GF-D8 (cell line): ENCODE measurements at places on chromosomes 12 and 14.

DNA sequence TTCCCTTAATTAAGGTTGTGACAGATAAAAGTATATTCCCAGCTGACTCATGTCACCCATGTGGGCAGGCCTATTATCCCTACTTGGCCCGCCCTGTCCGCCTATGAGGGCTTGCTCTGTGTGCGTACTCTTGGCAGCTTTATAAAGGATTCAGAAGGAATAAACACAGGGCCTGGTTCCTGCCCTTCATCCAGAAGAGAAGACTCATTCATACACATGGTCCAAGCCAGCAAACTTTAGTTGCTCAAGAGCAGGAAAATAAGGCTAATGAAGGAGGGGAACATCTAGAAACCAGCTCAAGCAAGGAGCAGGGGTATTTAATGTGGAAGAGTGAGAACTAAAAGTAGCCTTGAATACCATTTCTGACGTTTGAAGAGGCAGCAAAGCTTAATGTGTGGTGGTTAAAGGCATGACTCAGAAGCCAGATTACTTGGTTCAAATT, 141.9 kb downstream of the CRADD start:
- DNase-seq, result no peak

DNA sequence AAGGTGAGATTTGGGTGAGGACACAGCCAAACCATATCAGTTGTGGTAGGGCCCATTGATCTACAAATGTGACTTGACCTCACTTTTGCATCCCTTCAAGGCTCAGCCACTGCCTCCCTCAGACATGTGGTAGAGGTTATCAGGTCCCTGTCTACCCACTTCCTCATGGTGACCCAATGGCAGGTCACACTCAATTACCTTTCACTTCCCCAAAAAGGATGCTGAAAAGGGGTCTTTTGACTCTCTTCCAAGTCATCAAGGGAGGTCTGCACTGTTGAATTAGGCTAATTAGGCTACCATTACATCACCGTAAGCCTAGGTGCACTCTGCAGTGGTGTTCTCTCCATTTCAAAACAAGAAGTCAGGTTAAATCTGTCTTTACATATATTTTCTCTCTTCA, 22.6 kb upstream of the DRAM1 start:
- DNase-seq, result peak; percentile 44

- DNase-seq, result no peak
Observed at GRCh38 chr12:63294327-63294632, 143.3 kb upstream of the AVPR1A start.

DNA sequence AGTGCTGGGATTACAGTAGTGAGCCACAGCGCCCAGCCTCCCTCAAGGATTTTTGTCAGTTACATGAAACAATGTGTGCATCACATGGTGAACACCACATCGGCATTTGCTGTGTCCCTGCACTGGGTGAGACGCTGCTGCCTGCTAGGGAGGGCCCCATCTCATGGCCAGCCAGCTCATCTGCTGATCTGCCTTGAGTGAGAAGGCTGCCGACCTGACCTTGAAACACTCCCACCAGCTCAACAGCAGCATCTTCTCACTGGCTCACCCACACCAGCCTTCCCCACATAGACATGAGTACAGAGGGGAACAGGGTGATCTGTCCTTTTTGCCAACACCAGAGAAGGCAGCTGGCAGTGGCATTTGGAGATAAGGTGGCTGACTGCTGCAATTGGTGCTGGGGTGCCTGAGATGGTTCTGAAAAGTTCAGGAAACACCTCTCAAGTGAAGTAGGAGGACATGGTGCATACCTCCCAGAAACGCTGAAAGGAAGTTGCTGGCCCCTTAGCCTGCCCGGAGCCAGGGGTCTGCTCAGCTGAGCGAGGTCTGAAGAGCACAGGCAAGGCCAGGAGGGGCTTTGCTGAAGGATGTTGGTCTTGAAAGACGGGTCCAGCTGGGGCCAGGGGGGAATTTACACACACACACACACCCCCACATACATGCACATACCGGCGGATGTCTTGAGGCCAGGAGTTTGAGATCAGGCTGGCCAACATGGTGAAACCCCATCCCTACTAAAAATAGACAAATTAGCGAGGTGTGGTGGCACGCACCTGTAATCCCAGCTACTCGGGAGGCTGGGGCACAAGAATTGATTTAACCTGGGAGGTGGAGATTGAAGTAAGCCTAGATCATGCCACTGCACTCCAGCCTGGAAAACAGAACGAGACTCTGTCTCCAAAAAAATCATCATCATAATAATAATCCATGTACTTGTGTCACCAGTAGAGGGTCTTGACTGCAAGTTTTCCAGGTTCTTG, 14.3 kb upstream of the PPP1R13B start:
- no peak for DNase-seq

GRCh38 chr12:109950625-109951024, 45.5 kb downstream of the GIT2 start:
- DNase-seq, result no peak

DNA sequence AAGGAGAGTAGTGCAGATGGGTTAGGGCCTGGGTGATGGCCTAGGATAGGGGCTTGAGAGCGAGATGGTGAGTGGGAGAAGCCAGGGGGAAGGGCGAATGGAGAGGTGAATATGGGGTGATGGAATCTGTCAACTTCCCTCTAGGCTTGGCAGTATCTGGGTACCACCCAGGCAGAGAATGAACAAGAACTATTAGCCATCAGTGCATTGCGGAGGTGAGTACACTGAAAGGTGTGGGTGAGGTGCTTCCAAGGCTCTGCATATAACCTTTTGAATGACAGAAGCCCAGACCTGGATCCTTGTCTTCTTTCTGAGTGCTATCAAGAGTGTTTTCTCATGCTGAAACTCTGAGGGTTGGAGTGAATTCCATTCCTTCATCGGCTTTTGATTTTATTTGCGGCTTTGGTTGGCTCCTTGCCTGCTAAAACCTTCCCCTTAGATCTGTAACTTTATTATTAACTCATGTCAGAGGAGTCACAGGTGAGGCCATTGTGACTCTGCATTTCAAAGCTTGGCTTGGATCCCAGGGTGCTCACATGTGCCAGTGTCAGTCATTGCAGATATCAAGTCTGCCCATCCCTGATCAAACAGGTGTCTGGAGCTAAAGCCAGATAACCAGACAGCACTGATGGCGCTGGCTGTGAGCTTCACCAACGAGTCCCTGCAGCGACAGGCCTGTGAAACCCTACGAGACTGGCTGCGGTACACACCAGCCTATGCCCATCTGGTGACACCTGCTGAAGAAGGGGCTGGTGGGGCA, 18.6 kb downstream of the PEX5 start:
- no peak for DNase-seq
